Activated CD4-positive, alpha-beta memory T cell treated with anti-CD3 and anti-CD28 coated beads, Interleukin-2, amount 10 ng/mL, durations not matched to agents 7 days and 5 days (primary cell): ENCODE measurements at places on chromosomes 4 and X.

- H3K4me1 ChIP-seq: no peaks in the 10 kb centered on the region
- no peak overlapping the region for H3K4me3 ChIP-seq
- no peak for DNase-seq
- no peaks in the 10 kb centered on the region for H3K36me3 ChIP-seq
Measured at GRCh38 chr4:97498875-97499274, 644.4 kb downstream of the STPG2 start.

GRCh38 chrX:103626855-103627254 lies 1.9 kb upstream of the TCEAL1 start:
- H3K36me3 ChIP-seq: no peaks in the 10 kb centered on the region
- H3K27me3 ChIP-seq: no peaks in the 10 kb centered on the region
- no peak overlapping the region for H3K4me3 ChIP-seq
- peaks cover 18% of the 10 kb centered on the region for H3K4me1 ChIP-seq
- H3K27ac ChIP-seq: no peak overlapping the region

DNA sequence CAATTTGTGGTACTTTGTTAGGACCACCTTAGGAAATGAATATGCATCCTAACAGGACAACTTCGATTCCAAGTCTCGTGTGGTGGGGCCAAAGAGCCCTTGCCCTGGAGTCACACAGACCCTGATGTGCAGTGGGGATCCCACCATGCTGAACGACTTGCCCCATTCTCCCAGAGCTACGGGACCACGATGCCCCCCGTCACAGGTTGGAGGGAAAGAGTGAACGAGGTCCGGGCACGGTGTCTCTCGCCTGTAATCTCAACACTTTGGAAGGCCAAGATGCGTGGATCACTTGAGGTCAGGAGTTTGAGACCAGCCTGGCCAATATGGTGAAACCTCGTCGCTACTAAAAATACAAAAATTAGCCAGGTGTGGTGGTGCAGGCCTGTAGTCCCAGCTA lies 14.4 kb upstream of the MSX1 start:
- no peak overlapping the region for H3K4me3 ChIP-seq
- DNase-seq: no peak
- peaks cover 11% of the 10 kb centered on the region for H3K4me1 ChIP-seq
- H3K36me3 ChIP-seq: no peaks in the 10 kb centered on the region
- peaks cover 2% of the 10 kb centered on the region for H3K27me3 ChIP-seq

DNA sequence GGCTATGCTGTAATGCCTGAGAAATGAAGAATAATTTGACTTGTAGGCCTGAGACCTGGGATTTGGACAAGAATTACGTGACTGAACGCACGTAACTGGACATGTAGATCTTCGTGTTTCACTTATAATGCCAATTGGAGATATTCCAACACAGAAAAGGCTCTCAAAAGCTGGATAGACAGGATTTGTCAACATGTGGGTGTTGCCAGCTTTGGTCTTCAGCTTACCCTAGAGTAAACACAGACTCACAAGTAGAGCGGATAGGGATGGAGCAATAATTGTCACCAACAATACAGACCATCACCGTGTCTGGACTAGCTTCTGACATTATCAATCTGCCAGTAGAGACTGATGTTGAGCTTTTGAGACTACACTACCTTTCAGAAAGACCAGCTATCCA lies 1511.0 kb upstream of the ADGRL3 start:
- H3K4me1 ChIP-seq: no peaks in the 10 kb centered on the region
- no peak for DNase-seq
- no peak overlapping the region for H3K27ac ChIP-seq

GRCh38 chr4:61493041-61493440 lies 292.9 kb downstream of the ADGRL3 start:
- no peak overlapping the region for H3K27ac ChIP-seq
- H3K4me1 ChIP-seq: no peaks in the 10 kb centered on the region
- no peaks in the 10 kb centered on the region for H3K27me3 ChIP-seq
- no peaks in the 10 kb centered on the region for H3K36me3 ChIP-seq
- no peak for DNase-seq

DNA sequence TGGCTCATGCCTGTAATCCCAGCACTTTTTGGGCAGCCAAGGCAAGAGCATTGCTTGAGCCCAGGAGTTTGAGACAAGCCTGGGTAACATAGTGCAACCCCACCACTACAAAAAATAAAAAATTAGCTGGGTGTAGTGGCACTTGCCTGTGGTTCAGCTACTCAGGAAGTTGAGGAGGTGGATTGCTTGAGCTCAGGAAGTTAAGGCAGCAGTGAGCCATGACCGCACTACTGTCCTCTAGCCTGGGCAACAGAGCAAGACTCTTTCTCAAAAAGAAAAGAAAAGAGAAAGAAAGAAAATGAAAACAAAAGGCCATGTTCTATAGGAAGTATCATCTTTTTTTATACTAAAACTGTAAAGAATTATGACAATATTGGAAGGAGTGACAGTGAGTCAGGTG lies 38.5 kb downstream of the NEK1 start:
- H3K4me3 ChIP-seq: no peak overlapping the region
- no peak overlapping the region for H3K27ac ChIP-seq
- peaks cover 13% of the 10 kb centered on the region for H3K4me1 ChIP-seq
- H3K27me3 ChIP-seq: no peaks in the 10 kb centered on the region
- DNase-seq: no peak
- peaks cover 43% of the 10 kb centered on the region for H3K36me3 ChIP-seq

GRCh38 chr4:71711044-71711984 lies 72.6 kb downstream of the GC start:
- no peaks in the 10 kb centered on the region for H3K4me1 ChIP-seq
- peaks cover 1% of the 10 kb centered on the region for H3K27me3 ChIP-seq
- H3K27ac ChIP-seq: no peak overlapping the region
- H3K4me3 ChIP-seq: no peak overlapping the region
- H3K36me3 ChIP-seq: no peaks in the 10 kb centered on the region

GRCh38 chr4:173857828-173858227 lies 327.8 kb upstream of the HAND2 start:
- no peak overlapping the region for H3K27ac ChIP-seq
- no peak for DNase-seq
- no peak overlapping the region for H3K4me3 ChIP-seq

DNA sequence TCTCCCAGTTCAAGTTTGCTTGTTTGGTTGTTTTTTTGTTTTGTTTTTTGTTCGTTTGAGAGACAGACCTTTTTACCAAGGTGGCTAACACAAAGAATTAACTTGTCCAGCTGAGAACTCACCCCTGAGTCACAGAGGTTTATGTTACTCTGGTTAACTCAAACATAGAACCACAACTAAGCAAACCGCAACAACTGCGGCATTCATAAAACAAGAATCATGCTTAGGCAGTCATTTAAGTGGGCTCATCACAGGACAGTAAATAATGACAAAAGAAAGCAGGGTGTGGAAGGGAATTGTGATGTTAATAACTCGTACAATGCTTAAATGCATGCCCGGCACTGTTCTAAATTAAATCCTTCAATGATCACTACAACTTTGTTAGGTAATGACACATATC lies 24.7 kb upstream of the IL13RA1 start:
- no peaks in the 10 kb centered on the region for H3K27me3 ChIP-seq
- DNase-seq: no peak
- H3K27ac ChIP-seq: no peak overlapping the region
- H3K4me1 ChIP-seq: peaks cover 4% of the 10 kb centered on the region

- peaks cover 71% of the 10 kb centered on the region for H3K27me3 ChIP-seq
- H3K36me3 ChIP-seq: peaks cover 34% of the 10 kb centered on the region
- peak overlapping the region; percentile 42 for H3K4me3 ChIP-seq
- peak; percentile 67 for DNase-seq
- peak overlapping the region; percentile 53 for H3K27ac ChIP-seq
Measured at GRCh38 chr4:83231620-83232076, 53.0 kb downstream of the COQ2 start.

DNA sequence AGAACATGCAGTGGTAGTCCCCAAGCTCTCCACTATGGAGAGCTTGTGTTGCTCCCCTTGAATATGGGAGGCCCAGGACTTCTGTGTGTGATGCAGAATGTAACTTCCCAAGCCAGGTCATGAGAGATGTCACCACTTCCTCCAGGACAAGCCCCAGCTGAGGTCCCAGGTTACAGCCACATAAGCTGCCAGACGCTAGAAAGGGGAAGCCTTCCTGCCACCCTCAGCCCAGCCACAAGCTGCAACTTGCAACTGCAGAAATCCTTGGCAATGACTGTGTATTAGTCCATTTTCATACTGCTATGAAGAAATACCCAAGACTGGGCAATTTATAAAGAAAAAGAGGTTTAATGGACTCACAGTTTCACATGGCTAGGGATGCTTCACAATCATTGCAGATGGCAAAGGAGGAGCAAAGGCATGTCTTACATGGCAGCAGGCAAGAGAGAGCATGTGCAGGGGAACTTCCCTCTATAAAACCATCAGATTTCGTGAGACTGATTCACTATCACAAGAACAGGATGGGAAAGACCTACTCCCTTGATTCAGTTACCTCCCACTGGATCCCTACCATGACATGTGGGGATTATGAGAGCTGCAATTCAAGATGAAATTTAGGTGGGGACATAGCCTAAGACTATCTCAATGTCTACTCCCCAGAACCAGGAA lies 91.5 kb upstream of the DHX15 start:
- H3K4me1 ChIP-seq: no peaks in the 10 kb centered on the region
- H3K27ac ChIP-seq: no peak overlapping the region
- H3K36me3 ChIP-seq: no peaks in the 10 kb centered on the region
- no peak for DNase-seq
- no peak overlapping the region for H3K4me3 ChIP-seq

- peaks cover 2% of the 10 kb centered on the region for H3K36me3 ChIP-seq
- peak overlapping the region; percentile 49 for H3K4me3 ChIP-seq
- H3K4me1 ChIP-seq: peaks cover 13% of the 10 kb centered on the region
- H3K27me3 ChIP-seq: peaks cover 5% of the 10 kb centered on the region
Measured at GRCh38 chr4:104966349-104967033, 180.2 kb upstream of the TET2 start.
